ENCODE measurements at places on chromosomes 16 and 17. TPM values are rescaled to one million over a fixed set of nuclear protein-coding genes. Genes with fewer than 3 reads are reported as not detected.

The ALOX15 gene
- not detected for total RNA-seq

The JPH3 gene
- 3.1 TPM for total RNA-seq

The NPW gene
- not detected for total RNA-seq

The CCDC200 gene
- total RNA-seq: not detected

The NPIPB8 gene
- total RNA-seq: not detected

The TNFRSF13B gene
- total RNA-seq: not detected

The OR2C1 gene
- total RNA-seq: 3.6 TPM

The CETP gene
- not detected for total RNA-seq

The SLC46A1 gene
- total RNA-seq: 7.7 TPM

The CHRNB1 gene
- 8.9 TPM for total RNA-seq
